ENCODE measurements at places on chromosomes 7 and 10.

DNA sequence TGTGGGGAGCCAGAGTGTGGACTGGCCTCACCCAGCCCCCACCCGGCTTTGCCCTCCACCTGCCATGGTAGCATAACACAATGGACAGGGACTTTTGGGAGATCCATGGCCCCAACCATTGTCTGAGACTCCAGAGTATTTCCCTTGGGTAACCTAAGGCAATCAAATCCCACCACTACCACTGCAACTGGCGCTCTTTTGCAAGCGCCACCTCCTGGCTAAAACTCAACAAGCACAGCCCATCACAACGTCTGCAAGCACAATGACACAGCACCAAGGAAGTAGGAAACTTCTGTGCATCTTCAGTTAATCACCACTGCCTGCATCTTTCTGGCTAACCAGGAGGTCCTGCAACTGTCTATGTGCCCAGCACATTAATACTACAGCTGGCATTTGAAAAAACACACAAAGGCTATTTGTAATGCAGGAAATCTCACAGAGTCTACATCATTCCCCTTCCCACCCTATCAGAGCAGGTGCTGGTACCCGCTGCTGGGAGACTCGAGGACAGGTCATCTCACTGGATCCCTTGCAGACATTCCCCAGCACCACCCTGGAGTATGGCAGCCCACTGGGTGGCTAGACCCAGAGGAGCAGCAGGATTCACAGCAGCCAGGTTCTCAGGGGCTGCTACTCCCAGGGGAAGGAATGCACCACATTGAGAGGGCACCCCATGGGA is 27.7 kb downstream of the ANKRD26 start:
- DNase-seq: no peak

- no peak for DNase-seq
Measured at GRCh38 chr10:83165265-83165664, 974.0 kb upstream of the GHITM start.

- peak; percentile 58 for DNase-seq
Measured at GRCh38 chr10:73095481-73096021, 1.1 kb downstream of the P4HA1 start.

DNA sequence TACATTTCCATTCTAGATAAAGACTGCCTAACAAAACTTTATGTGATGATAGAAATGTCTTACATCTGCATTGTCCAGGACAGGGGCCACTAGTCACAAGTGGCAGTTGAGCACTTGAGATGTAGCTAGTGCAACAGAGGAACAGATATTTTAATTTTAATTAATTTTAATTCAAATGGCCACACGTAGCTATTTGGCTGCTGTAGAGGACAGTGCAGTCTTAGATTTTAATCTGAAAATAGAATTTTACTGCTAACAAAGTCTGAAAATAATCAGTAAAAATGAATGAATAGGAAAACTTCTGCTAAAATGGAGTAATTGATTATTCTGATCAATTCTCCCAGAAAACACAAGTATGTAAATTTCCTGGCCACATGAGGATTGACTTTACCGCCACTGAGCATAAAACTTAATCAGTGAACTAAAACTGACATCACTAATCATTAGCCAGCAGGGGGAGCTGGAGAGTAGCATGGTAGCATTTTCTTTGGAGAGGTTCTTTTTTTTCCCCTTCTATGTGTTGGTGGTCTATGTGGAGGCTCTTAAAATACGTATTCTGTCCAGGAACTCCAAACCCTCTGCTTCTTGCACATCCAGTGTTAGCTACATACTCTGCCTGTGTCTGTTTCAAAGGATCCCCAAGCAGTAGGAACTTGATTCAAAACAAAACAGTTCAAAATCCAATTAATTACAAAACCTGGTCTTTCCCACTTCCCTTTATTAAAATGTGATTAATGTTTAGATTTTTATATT is 52.1 kb downstream of the TSPAN12 start:
- peak; percentile 78 for DNase-seq

GRCh38 chr7:15584575-15584974 is 22.8 kb upstream of the AGMO start:
- no peak for DNase-seq

DNA sequence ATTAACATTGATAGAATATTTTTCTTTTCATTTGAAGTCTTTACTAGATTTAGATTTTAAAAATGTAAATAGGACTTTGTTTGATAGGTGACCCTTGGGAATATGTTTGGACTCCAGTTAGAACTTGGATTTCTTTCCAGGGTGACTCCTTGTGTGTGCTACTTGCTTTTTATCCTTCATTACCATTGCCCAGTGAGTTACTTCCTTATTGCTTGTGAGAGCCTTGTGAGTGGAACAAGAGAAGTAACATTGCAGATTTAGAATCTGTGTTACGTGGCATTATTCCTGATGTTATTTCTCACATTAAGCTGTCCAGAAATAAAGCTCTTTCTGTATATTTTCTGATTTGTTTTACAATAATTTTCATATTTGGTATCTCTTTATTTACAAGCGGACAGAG is 128.0 kb upstream of the LRGUK start:
- no peak for DNase-seq

- no peak for DNase-seq
Measured at GRCh38 chr10:78314651-78315050, 281.0 kb downstream of the RPS24 start.

- no peak for DNase-seq
Measured at GRCh38 chr10:6065406-6065805, 3.2 kb upstream of the IL2RA start.

- no peak for DNase-seq
Measured at GRCh38 chr7:29844559-29844958, 38.3 kb downstream of the WIPF3 start.

DNA sequence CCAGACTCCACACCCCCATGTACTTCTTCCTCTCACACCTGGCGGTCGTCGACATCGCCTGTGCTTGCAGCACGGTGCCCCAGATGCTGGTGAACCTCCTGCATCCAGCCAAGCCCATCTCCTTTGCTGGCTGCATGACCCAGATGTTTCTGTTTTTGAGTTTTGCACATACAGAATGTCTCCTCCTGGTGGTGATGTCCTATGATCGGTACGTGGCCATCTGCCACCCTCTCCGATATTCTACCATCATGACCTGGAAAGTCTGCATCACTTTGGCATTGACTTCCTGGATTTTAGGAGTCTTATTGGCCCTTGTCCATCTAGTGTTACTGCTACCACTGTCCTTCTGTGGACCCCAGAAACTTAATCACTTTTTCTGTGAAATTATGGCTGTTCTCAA is 4.8 kb downstream of the OR2A25 start:
- peak; percentile 5 for DNase-seq

- DNase-seq: no peak
Measured at GRCh38 chr7:158568974-158569857, 18.4 kb downstream of the PTPRN2 start.

- no peak for DNase-seq
Measured at GRCh38 chr10:111445667-111446066, 368.8 kb downstream of the ADRA2A start.

DNA sequence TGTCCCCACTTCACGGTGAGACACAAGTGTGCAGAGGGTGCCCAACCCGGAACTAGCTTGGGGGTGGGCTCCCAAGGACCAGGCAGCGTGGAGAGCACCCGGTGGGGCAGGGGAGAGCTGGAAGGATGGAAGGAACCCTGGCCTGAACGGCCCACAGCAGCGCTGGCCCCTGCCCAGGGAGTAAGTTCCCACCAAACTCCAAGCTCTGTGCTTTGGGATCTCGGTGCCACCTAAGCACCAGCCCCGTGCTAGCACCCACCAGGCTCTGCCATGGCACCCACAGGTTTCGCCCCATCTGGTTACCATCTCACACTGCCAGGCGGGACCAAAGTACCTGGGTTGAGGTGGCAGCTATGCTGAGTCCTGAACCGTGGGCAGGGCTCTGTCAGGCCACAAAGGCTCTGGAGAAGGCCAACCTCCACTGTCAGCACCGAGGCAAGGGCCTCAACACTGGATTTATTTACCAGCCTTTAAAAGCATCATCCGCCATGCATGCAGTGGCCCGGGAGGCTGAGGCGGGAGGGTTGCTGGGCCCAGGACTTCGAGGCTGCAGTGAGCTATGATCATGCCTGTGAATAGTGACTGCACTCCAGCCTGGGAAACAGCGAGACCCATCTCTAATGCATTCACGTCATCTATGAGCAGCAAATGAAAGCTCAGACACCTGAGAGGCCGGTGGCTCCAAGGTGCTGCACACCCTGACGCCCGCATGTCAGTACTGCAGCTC is 16.0 kb downstream of the GPER1 start:
- DNase-seq: no peak

DNA sequence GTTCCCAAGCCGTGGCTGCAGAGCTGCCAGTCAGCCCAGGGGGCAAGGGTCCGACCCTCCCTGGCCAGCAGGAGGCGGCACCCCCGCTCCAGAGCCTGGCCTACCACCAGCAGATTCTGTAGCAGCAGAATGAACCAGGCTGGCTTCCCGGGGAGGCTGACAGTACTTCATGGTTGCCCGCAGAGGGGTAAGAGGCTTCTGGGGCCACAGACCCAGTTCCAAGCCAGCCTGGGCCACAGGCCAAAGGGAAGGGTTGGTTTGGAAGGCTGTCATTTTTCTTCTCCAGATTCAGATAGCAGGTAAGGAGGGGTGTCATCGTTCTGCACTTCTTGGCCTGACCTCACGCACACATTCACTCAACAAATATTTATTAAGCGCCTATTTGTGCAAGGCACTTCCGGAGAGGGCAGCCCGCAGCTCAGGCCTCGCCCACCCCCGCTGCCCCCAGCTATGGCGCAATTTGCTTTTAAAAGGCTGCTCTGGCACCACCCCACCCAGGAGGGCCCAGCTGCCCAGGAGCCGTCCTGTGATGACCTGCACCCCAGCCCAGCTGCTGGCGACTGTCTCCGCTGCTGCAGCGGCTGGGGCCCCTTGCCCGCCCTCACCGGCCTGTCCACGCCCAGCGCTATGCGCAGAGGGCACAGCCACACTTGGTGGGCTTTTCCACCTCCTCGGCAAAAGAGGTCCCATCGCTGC is 168.5 kb downstream of the LCOR start:
- DNase-seq: no peak

GRCh38 chr7:82579047-82579446 is 135.5 kb upstream of the CACNA2D1 start:
- no peak for DNase-seq

DNA sequence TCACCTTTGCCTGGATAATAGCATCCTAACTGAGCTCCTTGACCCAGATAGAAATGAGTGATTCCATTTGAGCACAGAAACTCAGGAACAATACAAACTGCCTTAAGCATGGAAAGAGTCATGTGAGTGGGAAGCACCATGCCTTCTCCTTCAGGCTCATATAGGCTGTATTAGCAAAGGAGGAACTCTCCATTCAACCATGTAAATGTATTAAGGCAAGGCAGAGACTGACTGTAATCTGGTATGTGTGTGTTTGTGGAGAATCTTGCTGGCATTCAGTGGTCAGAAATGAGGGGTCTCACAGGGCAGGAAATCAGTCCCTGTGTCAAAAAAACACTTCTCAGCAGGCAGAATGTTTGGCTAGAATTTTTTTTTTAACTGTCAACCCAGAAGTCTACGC is 40.2 kb downstream of the COA1 start:
- no peak for DNase-seq

DNA sequence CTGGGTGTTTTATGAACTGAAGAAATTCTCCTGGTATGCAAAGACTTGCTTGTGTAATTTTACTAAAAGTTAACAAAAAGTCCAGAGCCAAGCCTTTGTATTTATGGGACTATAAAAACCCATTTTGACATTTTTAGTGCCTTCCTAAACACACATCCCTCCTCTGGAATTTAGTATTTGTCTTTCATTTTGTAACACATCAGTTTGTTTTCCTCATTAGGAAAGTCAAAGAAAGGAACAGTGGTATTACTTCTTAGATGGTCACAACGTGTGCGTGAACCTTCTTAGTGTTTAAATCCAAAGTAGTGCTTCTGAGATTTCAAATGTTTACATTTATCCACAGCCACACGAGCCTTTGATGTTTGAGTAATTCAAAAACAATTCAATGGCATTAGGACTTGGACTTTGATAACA is 103.2 kb upstream of the TMEM106B start:
- DNase-seq: no peak

- no peak for DNase-seq
Measured at GRCh38 chr7:11235491-11235890, 261.8 kb downstream of the PHF14 start.

DNA sequence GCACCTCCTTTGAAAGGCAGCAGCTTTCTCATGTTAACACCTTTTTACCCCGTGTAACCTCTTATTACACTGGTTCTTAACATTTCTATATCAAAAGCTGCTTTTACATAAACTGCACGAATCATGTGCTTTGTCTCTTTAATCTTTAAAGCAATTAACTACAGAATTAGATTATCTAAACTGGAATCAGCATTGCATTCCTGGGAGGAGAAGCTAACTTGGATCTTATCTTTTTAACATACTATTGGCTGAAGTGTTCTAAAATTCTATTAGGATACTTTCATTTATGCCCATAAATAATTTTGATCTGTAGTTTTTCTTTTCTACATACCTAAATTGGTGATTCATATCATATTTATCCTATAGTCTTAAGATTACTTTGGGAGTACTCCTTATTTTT is 428.4 kb upstream of the IGFBP3 start:
- no peak for DNase-seq

DNA sequence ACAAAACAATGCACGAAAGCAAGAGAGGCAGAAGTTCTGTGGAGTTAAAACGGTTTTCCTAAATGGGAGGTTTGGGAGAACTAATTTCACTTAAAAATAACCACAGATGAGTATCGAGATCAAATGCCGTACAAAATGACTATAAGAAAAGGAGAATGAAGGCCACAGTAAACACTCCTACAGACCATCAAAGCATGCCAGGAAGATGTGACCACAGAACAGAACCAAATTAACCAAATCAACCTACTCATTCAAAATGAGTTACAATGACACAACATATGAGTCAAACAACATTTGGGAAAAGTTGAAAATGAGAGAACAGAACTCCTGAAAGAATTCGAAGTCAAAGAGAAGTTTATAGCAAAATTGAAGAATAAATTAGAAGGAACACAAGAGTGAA is 24.3 kb upstream of the DOCK1 start:
- no peak for DNase-seq

GRCh38 chr10:89643431-89643811 is 1.6 kb downstream of the PANK1 start:
- DNase-seq: no peak

DNA sequence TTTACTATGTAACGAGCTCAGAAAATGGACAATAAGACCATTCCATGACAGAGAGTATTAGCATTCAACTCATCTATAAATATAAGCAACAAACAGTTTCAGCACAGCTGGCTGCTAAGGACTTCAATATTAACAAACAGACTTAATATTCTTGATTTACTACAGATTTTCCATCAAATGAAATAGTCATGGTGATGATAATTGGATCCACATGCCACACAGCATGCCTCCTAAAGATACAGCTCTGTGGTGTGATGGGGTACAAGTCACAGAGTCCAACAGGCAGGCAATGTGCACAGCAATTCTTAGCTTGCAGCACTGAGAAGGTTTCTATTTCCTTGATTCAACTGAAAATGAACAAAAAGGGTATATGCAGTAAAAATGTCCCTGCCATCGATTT is 54.0 kb downstream of the DOCK4 start:
- DNase-seq: no peak

GRCh38 chr7:33952824-33953223 is 47.5 kb downstream of the BMPER start:
- DNase-seq: no peak
